ENCODE measurements at places on chromosomes 7 and 10.

GRCh38 chr7:100171840-100172239 lies 3.4 kb upstream of the GAL3ST4 start:
- DNase-seq = no peak

DNA sequence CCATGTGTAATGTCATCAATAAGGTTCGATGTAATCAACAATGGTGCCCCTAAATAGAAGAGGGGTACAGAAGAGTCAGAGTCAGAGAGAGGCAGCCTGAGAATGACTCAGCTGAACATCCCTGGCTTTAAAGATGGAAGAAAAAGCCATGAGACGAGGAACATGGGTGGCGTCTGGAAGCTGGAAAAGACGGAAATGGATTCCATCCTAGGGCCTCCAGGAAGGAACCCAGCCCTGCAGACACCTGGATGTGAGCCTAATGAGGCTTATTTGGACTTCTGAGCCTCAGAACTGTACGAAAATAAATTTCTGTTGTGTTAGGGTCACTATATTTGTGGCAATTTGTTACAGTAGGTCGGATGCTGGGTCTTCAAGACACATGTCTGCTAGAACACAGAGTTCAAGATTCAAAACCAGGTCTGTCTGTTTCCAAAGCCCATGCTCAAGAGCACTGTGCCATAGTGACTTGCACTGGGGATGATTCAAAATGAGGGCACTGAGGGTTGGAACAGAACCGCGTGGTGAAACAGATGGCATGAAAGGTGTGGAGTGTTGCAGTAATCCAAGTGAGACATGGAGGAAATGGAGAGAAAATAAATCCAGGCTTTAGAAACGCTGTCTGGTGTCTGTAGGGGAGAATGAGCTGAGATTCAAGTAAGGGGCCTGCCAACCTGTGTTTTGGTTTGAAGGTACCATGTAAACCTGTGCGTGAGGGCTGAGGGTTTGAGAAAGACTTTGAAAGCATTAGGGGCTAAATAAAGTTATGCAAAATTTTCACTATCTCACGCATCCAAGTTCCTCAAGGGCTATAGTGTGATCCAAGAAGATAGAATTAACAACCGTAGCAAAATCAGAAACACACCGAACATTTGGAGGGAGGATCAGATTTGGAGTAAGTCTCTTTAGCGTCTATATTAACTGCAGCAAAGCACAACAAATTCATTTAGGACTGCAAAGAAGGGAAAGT lies 849.1 kb upstream of the AUTS2 start:
- no peak for DNase-seq

DNA sequence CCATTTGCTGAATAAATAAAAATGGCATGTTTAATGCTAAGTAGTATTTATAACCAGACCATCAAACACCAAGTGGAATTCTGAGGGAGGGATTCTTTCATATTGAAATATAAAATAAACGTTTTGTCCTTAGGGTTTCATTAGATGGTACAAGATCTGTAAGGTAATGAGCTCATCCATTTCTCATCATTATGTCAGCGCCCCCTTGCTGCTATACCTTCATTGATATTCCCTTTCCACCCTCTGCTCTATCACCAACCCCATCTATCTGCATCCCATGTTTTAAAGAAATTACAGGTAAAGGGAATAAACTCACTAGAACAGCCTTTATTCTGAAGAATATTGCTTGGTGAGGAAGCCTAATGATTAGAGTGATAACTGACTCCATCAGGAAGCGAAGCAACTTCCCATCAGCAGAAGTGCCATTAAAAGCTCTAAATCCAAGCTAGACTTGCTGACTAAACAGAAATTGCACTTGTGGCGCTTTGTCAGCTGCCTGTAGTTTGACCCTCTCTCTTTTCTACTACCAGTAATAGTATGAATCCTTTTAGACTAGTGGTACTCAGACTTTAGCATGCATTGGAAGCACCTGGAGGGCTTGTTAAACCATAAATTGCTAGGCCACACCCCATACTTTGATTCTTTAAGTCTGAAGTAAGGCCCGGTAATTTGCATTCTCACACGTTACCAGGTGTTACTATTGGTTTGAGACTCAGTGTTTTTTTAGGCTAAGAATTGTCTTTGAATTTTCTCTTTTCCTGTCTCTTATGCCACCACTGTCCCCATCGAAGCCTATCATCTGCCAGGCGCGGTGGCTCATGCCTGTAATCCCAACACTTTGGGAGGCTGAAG lies 27.5 kb downstream of the ADD3 start:
- no peak for DNase-seq

GRCh38 chr7:124689523-124689922 lies 76.1 kb downstream of the GPR37 start:
- DNase-seq = no peak

GRCh38 chr7:137418841-137419240 lies 75.3 kb upstream of the PTN start:
- no peak for DNase-seq

GRCh38 chr10:79244841-79245504 lies 102.3 kb upstream of the PPIF start:
- no peak for DNase-seq

DNA sequence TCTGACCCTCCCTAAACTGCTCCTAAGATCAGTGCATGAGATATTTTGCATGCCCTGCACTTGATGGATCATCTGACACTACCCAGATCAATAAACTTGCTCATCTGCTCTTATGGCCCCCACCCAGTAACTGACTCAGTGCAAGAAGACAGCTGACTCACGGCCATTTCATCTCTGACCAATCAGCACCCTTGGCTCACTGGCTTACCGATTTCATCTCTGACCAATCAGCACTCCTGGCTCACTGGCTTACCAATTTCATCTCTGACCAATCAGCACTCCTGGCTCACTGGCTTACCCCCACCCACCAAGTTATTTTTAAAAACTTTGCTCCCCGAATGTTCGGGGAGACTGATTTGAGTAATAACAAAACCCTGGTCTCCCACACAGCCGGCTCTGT lies 37.2 kb upstream of the OPTN start:
- DNase-seq = no peak

GRCh38 chr10:69434926-69435325 lies 16.3 kb upstream of the TSPAN15 start:
- no peak for DNase-seq

DNA sequence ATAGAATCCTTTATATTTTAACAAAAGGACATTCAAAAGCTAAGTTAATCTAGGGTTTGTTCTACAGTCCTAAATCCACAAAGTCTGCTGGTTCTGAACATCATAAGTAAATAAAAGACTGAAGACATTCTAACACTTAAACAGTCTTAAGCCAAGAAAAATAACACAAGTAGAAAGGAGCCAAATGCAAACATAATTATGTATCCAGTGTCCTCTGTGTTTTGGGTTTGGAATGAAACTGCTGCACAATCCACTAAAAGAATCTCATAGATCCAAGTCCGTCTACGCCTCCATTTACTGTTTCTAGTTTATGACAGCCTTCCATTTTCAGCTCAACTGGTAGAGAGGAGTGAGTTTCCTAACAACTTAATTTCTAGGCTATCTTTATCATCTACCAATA lies 623.6 kb upstream of the FZD8 start:
- DNase-seq = no peak

GRCh38 chr10:129784891-129785290 lies 179.2 kb downstream of the EBF3 start:
- DNase-seq = no peak

DNA sequence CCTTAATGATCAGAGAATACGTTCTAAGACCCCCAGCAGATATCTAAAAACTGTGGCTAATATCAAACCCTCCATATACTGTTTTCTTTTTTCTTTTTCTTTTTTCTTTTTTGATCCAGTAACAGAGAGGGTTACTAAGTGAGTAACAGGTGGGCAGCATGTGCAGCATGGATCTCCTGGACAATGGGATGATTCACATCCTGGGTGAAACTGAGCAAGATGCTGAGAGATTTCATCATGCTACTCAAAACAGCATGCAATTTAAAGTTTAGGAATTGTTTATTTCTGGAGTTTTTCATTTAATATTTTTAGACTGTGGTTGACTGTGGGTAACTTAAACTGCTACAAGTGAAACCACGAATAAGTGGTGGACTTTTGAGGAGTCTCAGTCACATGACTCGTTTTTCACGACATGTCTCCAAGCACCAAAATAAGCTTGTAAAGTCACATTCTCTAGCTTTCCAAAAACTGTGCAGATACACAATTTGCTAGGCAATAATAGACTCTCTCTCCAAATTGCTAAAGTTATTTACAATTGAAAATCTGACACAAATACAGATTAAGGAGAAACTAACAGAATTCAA lies 716.2 kb downstream of the NXPH1 start:
- no peak for DNase-seq

- no peak for DNase-seq
Measured at GRCh38 chr10:10126218-10126617, 891.5 kb upstream of the CELF2 start.

- no peak for DNase-seq
Measured at GRCh38 chr10:97220355-97220754, 34.6 kb upstream of the SLIT1 start.

DNA sequence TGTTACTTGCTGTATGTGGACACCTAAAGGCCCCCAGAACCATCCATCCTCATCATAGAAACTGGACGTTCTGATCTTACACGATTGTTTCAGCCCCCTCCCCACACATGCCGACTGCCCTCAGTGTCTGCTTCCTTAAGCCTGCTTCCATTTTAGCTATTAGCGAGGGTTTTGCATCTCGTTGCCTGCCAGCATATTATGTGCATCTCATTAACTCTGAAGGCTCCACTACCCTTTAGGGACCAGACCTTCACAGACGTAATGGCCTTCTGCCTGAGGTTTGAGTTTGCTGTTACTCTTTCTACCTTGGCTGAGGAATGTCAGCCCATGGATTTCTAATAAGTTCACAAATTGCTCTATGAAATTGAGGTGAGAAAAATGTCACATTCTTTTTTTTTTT lies 53.9 kb upstream of the LRGUK start:
- DNase-seq = no peak

DNA sequence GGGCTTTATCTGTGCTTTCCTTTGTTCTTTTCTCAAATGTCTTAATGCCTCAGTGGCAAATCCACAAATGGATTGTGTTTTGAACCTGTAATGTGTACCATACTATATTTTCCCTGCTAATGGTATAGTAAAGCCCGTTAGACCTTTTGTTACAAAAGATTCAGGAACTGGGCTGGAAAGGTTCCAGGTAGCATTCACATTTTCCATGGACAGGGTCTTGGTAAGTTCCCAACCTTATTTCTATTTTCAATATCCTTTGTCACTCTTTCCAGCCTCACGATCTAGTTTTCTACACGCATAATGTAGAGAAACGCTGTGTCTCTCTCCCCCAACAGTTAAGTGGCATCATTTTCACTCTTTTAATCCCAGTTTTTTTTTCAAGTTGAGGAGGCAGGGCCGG lies 153.0 kb downstream of the PLCE1 start:
- no peak for DNase-seq

GRCh38 chr10:102157224-102157623 lies 5.0 kb downstream of the NOLC1 start:
- no peak for DNase-seq

DNA sequence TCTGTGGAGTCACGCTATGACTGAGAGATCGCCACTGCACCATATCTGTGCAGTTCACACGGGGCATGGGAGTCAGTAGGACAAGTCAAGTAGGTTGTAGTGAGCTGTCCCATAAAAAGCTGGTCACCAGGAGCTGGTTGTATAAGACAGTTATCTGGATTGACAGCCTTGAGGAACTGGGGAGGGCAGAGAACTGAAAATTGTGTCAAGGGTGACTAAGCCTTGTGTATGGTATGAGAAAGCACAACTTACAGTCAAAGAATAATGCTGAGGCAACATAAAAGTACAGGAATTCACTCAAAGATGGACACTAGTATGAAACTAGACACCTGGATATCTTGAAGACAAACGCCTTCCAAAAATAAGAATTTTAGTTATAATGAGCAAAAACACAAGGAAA lies 564.9 kb downstream of the POM121L12 start:
- no peak for DNase-seq

- no peak for DNase-seq
Measured at GRCh38 chr10:2791774-2792443, 275.4 kb upstream of the PFKP start.

DNA sequence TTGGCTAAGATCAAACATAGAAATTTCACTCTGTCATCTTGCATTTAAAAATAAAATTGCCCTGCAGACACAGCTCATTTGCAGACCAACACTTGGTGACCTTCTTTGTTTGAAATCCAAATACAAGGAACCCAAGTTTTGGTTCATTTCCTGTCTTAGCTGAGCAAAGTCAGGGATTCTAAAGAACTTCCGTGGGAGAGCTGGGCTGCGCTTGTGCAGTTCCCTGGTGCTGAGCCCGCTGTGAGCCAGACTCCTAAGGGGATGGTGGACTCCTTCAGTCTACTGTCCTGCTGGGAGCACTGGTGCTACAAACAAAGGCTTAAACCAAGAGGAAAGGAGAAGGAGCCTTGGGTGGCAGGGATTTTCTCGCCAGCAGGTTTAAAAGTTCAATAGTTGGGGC lies 60.0 kb downstream of the MYOF start:
- DNase-seq = no peak

GRCh38 chr10:31749981-31750840 lies 178.4 kb downstream of the ARHGAP12 start:
- no peak for DNase-seq

DNA sequence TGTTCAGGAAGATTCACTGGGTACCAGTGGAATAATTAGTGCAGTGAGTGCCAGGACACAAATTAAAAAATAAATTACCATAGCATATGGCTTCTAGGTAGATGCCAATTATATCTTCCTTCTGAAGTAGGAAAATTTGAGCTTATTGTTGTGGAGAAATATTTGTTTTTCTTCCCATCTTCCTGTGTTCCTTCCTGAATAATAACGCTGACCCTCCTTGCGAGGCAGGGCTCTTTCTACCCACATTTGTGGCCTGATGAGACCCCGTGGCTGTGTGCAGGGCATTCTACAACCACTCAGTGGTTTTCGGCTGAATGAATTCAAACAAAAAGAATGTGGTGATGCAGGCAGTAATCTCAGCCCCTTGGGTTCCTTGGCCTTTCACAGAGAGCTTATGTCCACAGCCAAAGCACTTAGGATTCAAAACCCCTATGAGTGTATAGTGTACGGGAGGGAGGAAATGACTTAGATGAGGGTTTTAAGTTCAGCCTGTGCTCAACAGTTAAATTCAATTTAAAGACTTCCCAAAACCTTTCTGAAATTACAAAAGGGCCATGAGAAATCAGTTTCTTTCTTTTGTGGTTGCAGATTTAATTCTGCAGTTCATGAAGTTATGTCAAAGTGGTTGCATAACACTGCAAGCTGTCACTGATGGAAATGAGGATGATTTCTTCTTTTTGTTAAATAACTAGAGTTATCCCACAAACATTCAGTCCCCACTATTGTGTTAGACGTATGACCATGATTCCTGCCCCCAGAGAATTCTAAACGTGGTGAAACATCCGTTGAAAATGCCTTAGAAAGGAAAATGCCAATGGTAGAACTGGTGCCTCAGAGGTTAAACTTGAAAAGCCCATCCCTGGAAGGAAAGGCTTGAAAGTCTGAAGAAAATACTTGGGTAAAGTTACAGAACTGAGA lies 255.3 kb downstream of the FZD1 start:
- no peak for DNase-seq

- DNase-seq = no peak
Measured at GRCh38 chr7:113083132-113083815, 3.4 kb downstream of the GPR85 start.

Data from activated T-helper 1 cell treated with anti-CD3 and anti-CD28 coated beads, Interleukin-2, amount 50 U/mL, for 16 hours (primary cell).